SJSA1 (cell line): ENCODE measurements at places on chromosomes 4 and X.

DNA sequence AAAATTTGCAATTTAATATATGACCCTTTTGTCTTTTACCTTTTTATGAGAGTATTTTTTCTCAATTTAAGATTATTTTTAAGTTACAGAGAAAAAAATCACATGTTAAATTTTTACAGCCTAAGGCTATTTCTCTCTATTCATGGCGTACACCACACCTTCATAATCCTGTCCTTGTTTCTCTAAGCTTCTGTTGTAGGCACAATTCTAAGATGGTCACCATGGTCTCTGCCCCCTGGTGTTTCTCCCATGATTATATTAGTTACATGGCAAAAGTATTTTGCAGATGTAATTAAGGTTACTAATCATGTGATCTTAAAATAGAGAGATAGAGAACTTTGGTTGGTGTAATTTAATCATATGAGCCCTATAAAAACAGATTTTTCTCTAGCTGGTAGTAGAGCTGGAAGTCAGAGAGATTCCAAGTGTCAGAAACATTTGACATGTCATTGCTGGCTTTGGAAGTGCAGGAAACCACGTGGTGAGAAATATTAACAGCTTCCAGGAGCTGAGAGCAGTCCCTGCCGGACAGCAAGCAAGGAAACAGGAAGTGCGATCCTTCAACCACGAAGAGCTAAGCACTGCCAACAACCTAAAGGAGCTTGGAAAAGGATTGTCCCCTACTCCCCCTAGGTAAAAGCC is 89.8 kb downstream of the EIF4E start:
- DNase-seq = no peak

DNA sequence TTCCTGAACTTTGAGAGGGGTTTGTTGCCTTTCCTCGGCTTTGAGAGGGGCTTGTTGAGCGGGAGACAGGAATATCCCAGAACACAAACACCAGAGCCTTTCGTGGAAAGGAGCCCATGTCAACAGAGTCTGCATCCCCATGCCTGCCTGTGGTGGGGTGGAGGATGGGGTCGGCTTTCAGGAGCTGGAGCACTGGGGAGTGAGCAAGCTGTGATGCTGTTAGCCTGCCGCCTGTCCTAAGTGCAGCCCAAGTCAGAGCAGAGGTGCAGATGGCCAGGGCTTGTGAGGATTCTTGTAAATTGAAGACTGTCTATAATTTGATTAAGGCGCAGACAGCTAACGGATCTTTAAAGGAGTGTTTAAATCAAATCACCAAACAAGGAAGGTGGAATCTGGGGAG is 103.3 kb upstream of the ANK2 start:
- no peak for DNase-seq

DNA sequence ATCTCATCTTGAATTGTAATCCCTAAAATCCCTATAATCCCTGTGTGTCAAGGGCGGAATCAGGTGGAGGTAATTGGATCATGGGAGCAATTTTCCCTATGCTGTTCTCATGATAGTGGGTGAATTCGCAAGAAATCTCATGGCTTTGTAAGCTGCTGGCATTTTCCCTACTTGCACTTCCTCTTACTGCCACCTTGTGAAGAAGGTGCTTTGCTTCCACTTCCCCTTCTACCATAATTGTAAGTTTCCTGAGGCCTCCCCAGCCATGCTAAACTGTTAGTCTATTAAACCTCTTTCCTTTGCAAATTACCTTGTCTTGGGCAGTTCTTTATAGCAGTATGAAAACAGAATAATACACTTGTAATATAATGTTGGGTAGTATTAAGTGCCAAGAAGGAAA is 1087.4 kb upstream of the SLIT2 start:
- DNase-seq = no peak

- DNase-seq = peak; percentile 48
These were observed 18.5 kb upstream of the PIM2 start for GRCh38 chrX:48937054-48937907.
